ENCODE measurements at places on chromosomes 7 and 10.

- DNase-seq: no peak
These were observed 152.1 kb upstream of the TARP start for GRCh38 chr7:38425509-38425908.

DNA sequence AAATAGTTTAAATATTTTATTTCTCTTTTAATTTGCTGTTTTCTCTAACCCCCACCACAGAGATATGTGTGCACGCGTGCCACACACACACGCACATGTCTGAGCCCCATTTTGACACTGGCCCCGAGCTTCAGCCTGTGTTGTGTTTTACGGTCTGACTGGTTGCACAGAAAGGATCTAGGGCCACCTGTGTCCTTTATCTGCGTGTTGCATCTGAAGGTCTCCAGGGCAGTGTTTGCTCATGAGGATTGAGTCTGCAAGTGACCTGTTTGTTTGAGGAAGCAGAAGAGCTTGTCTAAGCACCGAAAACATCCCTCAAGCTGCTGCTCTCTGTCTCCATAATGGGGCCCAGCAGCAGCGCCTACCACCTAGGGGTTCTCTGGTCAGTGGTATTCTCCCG lies 266.4 kb upstream of the LYZL1 start:
- DNase-seq: no peak

- DNase-seq: no peak
These were observed 331.3 kb upstream of the COBL start for GRCh38 chr7:51647931-51648351.

DNA sequence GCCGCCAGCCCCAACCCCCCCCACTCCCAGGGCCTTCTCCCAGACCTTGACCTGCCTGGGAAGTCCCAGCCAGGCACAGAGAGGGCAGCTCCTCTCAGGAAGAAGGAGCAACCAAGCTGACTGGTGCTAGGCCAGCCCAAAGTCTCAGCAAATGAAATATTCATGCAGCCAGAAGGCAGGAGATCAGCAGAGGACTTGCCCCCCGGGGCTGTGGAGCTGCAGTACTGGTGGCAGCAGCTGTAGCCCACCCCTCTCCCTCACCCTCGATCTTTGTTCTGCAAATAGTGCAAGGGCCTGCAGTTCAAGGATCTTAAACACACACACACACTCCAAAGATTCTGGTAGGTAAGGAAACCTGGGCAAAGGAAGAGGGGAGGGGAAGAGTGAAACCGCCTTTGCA lies 3.5 kb upstream of the SRRM3 start:
- DNase-seq: no peak

- peak; percentile 83 for DNase-seq
These were observed 100.2 kb upstream of the PRSS58 start for GRCh38 chr7:142357953-142358520.

DNA sequence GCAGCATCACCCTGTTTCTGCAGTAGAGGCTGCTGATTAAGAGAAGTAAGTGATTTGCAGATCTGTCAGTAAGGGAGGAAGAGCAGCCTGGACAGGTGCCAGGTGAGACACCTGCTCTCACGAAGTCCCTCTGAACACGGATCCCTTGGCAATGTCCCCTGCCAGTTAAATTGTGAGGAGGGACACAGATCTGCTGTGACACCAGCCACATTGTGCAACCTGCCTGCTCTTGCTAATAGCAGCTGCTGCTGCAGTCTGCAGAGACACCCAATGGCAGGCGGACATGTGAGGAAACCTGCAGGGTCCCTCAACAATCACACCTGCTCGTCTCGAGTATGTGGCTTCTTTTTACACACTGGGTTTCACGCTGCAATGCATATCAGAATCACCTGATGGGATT lies 31.9 kb downstream of the ANXA11 start:
- no peak for DNase-seq

- DNase-seq: no peak
These were observed 67.3 kb downstream of the NHLRC2 start for GRCh38 chr10:113921561-113922370.

DNA sequence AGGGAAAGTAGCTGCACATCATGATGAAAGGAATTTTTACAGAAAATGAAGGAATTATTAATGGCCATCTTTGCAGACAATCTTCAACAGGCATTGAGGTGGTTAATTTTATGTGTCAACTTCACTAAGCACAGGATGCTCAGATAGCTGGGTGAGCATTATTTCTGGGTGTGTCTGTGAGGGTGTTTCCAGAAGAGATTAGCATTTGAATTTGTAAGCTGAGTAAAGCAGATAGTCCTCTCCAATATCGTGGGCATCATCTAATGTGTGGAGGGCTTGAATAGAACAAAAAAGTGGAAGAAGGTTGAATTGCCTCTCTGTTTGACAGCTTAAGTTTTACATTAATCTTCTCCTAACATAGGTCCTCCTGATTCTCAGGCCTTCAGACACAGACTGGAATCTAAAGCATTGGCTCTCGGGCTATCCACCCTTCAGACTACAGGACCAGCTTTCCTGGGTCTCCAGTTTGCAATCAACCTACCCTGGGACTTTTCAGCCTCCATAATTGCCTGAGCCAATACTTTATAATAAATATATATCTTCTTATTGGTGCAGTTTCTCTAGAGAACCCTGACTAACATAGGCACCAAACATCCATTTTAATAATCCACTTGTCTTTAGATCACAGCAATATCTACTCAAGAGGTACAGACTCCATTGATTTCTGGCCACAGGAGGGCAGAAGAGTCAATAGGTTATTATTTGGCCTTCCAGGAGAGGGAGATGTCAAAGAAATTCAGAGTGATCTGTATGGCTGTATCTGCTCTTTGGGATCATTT lies 10.5 kb upstream of the CRPPA start:
- no peak for DNase-seq

DNA sequence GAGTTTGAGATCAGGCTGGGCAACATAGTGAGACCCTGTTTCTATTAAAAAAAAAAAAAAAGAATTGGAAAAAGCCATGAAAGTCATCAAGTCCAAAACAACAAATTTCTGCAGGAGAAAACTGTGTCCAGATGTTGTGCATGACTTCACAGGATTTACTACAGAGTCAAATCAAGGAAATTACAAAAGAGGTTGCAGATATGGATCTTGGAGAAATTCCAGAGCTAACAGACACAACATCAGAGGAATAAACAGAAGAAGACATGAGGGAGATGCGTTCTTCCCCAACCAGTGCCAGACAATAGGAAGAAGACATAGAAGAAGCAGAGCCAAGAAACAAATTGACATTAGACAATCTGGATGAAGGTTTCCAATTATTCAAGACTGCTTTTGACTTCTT lies 24.3 kb upstream of the KCNIP2 start:
- DNase-seq: peak; percentile 33

GRCh38 chr7:79064187-79064823 lies 389.2 kb downstream of the MAGI2 start:
- DNase-seq: peak; percentile 4

GRCh38 chr10:44045020-44045419 lies 339.9 kb downstream of the CXCL12 start:
- no peak for DNase-seq

DNA sequence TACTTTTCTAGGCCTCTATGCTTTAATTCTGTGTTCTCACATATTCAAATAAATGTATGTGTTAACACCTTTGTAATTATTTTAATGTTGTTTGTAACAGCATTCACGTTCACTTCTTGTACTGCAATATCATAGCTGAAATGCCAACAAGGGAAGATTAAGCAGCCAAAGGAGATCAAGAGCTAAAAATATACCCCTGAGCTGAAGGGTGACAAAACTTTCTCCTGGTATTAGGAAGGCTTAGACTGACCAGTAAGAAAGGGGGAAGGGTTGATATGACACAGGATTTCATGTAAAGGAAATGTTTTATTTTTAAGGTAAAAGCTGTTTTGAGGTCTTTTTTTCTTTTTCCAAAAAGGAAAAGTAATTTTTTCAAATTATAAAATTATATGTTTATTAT lies 40.4 kb upstream of the VDAC2 start:
- no peak for DNase-seq

Data from IMR-90 (cell line).